ENCODE measurements at places on chromosomes 1 and 21.

DNA sequence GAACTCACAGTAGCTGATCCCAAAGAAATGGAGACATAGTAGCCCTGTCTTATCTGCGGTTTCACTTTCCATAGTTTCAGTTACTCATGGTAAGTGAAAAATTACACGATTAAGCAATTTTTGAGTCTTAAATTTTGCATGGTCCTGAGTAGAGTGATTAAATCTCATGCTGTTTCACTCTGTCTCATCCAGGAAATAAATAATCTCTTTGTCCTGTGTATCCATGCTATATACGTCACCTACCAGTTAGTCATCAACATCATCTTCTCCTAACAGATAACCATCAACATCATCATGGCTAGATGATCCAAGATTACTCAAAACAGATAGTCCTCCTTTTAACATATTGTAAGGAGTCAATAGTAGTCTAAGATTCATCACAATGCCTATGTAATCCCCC lies 1589.3 kb downstream of the BRINP3 start:
- DNase-seq, result no peak

DNA sequence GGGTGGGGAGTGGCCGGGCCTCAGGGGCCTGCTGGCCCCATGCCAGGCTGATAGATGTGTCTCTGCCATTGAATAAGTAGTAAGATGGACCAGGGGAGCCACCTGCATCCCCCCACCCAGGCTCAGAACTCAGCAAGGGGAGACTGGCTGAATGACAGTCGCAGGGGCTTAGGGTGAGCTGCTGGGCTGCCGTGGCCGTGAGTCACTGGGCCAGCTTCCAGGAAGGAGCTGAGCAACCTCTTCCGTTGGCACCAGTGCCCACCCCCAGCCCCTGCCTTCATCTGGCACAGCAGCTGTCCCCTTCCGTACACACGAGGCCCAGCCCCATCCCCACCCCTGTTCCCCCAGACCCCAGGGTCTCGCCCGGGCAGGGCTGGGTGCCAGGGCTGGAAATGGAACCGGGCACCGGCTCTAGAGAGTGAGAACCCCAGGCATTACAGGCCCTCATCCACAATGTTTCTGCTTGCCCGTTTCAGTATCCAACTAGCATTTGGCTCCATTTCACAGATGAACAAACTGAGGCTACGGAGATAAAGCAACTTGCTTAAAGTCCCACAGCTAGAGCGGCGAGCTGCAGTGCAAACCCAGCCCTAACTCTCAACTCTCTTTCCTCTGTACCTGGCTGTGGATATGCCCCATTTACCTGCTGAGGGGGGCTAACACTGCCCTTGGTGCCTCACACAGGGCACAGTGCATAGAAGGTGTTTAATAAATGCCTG lies 10.2 kb downstream of the WNT4 start:
- DNase-seq, result no peak

GRCh38 chr1:233791721-233792120 lies 112.8 kb upstream of the SLC35F3 start:
- DNase-seq, result no peak

GRCh38 chr1:109687641-109688499 lies at the start of gene GSTM1:
GSTM1 (plus strand) TSS chr1:109687817; CDS start chr1:109687874, 57 bp downstream.
- DNase-seq, result no peak
